ENCODE measurements at places on chromosomes 7 and 10.

GRCh38 chr7:159229683-159230475 lies 85.2 kb upstream of the VIPR2 start:
- DNase-seq, result no peak

GRCh38 chr10:123854003-123854402 lies 37.6 kb downstream of the CPXM2 start:
- no peak for DNase-seq

- no peak for DNase-seq
Measured at GRCh38 chr10:121027371-121027770, 176.2 kb downstream of the WDR11 start.

DNA sequence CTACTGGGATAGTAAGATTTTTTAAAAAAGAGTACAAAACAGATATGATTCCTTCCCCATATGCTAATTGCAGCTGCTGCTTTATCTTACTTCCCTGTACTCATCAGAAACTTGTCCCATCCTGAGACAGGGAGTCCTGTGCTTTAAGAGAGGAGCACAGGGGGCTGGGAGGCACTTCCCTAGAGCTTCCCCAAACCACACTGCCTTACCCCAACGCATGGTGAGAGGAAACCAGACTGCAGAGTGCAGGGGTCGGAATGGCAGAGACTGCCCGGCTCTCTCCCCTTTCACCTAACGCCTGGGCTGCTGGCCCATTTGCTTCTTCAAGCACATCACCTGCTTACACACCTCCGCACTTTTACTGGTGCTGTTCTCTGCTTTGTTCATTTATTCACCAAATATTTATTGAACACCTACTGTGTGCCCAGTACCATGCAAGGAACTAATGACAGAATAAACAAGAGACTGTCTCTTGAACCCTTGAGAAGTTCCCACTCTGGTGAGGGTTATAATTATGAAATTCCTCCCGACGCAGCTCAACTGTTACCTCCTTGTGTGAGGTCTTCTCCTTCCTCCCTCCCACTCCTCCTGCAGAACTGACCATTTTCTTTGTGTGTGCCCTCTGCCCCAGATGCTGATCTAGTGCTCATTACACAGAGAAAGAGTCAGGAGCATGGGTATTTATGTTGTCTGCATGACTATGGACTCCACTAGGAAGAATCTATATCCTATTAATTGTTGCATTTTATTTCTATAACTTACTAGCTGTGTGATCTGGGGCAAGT lies 289.7 kb downstream of the TCF7L2 start:
- no peak for DNase-seq

DNA sequence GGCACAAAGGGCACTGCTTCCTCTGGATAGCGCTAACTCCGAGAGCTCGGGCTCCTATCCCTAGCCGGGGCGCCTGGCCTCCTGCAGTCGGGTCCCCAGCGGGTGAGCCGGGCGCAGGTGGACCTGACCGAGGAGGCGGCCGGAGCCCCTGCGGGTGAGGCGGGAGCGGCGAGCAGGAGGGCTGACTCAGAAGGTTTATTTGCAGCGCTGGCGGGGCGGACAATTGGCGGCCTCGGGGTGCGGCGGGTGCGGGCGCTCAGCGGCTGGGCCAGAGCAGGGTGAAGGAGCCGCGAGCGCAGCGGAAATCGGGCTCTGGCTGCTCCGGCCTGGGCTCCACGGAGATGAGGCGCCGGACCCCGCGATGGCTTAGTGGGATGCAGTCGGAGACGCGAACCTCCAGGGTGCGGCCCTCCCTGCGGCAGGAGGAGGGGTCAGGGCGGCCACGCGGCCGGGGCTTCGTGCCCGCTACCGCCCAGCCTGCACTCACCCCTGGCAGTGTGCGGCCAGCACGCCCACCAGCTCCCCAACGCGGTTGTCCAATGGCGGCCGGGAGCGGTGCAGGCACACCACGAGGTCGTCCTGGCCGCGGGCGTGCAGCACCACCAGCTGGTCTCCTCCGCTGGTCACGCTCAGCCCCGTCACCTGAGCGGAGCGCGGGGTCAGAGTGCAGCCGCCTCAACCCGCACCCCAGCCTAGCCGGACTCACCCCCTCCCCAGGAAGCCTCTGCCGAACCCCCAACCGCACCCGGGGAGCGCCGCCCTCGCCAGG lies 16.1 kb downstream of the MYO1G start:
- DNase-seq, result peak; percentile 61

GRCh38 chr10:15121707-15122106 lies 24.6 kb downstream of the RPP38 start:
- DNase-seq, result no peak

- DNase-seq, result no peak
Measured at GRCh38 chr7:17184805-17185689, 113.4 kb upstream of the AHR start.

GRCh38 chr10:75332081-75332480 lies 69.5 kb downstream of the ZNF503 start:
- no peak for DNase-seq

GRCh38 chr10:74589851-74590250 lies 236.5 kb upstream of the KAT6B start:
- no peak for DNase-seq
